ENCODE measurements at places on chromosomes 16 and 17.

DNA sequence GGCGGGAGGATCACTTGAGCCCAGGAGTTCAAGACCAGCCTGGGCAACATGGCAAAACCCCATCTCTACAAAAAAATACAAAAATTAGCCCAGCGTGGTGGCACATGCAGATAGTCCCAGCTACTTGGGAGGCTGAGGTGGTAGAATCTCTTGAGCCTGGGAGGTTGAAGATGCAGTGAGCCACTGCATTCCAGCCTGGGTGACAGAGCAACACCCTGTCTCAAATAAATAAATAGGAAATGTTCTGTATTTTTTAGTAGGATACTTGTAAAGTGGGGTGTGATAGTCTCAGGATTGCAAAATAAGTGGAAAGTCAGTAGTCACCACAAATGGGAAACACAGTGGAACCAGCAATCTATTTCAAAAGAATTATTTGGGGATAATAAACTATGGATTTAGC, 4.0 kb downstream of the RSPRY1 start:
- DNase-seq = no peak

DNA sequence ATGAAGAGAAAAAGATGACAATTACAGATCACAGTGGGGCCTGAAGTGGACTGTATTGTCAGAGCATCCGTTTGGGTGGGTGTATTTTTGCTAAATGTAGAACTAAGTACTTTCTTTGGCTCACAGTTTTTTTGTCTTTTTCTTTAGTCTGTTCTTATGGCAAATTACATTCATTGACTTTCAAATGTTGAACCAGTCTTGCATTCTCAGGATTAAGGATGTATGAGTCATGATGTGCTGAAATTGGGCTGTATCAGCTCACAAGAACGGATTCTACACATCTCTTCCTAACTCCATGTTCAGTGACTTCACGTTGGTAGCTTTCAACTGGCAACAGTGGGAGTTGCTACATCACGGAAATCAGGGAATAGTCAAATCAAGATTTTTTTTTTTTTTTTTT, 66.5 kb downstream of the TEX2 start:
- peak; percentile 32 for DNase-seq

- DNase-seq = no peak
Measured at GRCh38 chr17:78345172-78345571, 14.7 kb downstream of the SOCS3 start.

- DNase-seq = no peak
Measured at GRCh38 chr16:67781565-67781921, 24.8 kb downstream of the RANBP10 start.

GRCh38 chr17:9406046-9406606, 169.5 kb downstream of the STX8 start:
- DNase-seq = no peak

GRCh38 chr16:7861891-7862582, 529.4 kb downstream of the RBFOX1 start:
- DNase-seq = no peak

GRCh38 chr17:55416470-55417052, 5.1 kb downstream of the MMD start:
- no peak for DNase-seq

DNA sequence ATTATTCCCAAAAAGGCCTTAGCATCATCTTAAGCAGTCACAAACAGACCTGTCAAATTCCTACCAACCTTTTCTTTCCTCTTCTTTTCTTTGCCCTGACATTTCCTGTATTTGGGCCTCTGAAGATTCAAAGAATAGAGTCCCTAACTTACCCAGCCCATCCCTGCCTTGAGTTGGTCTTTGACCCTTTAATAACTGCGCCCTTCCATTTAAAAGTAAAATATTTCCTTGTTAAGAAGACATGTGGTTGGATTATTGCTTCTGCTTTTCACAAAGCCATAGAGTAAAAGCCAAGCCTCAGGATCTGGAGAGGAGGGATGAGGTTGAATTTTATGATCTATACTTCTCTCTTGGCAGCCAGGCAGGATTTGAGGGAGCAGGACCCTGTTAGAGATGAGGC, 13.2 kb upstream of the CCL23 start:
- DNase-seq = no peak

DNA sequence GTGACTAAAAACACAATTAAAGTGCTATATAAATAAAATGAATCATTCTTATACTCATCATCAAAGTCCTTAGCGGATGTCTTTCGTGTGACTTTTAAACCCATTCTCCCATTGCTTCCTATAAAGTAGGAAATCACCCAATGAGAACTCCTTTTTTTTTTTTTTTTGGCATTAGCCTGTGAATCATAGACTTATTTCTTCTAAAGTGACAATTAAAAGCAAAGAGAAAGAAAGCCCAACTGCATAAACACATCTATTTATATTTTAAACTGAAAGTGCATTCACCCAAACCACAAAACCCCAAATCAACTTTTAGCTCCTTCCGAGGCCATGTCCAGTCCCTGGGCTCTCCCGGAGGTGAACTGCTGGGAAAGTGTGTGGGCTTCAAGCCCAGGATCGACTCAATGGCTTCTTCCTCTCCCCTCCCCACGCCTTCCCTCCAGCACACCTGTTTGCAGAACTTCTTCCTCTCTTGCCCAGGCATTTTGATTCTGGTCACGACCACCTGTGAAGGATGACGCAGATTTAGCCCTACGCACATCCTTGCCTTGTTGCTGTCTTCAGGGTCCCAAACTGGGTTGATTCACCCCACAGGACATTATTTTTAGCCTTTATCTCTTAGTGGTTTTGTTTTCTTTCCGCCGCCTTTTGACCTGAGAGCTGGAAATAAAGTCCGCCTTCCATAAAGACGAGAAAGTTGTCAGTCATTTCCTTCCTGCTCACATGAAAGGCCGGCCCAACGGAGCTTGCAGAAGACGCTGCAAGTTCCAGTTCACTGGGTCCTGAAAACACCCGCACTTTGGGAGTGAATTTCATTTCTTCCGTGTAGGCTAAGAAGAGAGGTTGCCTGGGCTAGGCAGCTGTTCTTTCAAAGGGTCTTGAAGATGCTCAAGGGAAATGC, 166.8 kb downstream of the MAP2K6 start:
- peak; percentile 58 for DNase-seq

DNA sequence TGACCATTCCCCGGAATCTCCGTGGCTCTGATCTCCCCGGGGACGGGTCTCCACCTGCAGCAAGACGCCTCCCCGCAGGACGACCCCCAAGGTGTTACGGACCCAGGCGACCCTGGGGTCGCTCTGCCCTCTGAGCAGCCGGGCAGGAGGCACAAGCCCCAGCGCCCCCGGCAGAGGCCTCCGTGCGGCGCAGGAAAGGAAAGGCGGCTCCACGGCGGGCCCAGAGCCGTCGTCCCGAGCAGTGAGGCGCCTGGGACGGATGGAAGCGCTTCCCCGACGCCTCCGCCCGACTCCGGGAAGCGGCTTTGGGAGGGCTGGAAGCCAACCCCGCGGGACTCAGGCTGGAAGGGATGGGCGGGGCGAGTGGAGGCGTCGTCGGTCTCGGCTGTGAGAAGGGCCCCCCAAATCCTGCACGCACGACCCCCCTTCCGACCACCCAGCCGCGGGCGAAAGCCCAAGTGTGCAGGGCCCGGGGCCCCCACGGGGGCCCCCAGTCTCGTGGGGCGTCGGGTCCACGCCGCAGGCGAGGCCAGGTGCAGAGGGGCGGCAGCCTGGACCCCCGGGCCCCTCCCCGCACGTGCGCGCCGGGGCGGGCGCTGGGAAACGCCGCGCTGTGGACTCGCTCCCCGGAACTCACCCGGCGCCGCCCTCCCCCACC, 32.7 kb upstream of the RPH3AL start:
- DNase-seq = no peak

DNA sequence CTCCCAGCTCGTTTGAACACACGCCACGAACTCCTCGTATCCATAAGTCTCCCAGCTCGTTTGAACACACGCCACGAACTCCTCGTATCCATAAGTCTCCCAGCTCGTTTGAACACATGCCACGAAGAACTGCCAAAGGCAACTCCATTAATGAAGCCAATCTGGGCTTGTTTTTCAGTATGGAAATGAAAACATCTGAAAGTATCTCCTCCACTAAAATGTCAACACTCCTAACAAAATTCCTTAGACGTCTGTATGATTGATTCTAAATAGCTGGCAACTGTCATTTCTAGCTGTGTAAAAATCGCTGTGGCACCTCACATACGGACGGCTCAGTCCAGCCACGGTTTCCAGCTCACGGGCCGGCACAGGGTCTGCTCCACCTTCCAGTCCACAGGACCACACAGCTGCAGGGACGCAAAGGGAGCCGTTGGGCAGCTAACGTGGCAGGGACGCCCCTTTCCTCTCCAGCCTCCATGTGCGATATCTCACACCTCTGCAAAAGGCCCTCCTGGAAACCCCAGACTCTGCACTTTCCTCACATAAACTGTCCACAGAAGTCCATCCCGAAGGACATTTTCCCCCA, 67.1 kb upstream of the METRNL start:
- no peak for DNase-seq

DNA sequence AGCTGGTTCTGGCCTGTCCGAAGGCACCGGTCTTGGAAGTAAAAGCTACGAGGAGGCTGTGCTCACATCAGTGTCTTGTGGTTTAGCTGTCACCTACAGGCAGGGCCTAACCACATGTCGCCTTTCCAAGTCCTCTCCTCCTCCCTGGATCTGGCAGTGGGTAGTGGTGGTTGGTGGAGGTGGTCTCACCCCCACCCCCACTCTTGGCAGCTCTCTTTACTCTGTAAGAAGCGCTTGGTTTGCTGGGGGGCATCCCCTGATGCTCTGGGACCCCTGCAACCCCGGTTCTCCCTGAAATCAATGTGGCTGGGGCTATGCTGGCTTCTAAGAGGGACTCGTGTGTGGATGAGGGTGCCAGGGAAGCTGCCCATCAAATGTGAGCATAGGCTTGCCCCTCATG, 68.3 kb downstream of the WIPI1 start:
- no peak for DNase-seq

DNA sequence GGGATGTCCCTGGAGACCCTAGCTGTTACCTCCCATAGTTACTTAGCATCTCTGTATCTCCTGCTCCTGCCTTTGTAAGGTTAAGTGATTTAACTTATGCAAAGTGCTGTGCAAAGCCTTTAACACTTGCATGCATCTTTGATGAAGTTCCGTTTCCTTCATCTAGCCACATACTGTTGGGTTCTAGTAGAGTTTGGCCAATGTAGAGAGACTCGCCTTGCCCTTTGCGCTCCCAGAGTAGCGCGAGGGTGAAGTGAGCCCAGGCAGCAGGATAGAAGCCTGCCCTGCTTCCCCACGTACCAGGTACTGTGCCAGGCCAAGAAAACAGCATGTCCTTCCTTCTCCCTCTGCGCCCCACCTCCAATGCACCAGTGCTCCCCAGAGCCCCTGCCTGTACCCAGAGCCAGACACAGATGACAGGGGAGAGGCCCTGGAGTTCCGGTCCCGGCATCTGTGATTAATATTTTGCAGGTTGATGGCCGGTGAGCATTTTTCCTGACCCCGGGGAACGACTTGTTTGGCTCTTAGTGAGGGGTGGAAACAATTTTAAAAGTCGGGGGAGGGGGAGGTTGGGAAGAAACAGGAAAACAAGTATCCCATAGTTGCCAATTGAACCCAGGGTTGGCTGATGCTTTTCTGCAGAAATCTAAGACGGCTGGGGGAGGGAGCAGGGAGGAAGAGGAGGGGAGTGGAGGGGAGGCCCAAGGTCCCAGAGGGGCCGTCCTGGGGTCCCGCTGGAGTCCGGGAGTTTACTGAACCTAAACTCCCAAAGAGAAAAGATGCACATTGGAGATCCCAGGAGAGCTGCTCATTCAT, 13.1 kb upstream of the CDC42EP4 start:
- no peak for DNase-seq

- DNase-seq = no peak
Measured at GRCh38 chr17:77570565-77570898, 388.0 kb upstream of the TNRC6C start.

DNA sequence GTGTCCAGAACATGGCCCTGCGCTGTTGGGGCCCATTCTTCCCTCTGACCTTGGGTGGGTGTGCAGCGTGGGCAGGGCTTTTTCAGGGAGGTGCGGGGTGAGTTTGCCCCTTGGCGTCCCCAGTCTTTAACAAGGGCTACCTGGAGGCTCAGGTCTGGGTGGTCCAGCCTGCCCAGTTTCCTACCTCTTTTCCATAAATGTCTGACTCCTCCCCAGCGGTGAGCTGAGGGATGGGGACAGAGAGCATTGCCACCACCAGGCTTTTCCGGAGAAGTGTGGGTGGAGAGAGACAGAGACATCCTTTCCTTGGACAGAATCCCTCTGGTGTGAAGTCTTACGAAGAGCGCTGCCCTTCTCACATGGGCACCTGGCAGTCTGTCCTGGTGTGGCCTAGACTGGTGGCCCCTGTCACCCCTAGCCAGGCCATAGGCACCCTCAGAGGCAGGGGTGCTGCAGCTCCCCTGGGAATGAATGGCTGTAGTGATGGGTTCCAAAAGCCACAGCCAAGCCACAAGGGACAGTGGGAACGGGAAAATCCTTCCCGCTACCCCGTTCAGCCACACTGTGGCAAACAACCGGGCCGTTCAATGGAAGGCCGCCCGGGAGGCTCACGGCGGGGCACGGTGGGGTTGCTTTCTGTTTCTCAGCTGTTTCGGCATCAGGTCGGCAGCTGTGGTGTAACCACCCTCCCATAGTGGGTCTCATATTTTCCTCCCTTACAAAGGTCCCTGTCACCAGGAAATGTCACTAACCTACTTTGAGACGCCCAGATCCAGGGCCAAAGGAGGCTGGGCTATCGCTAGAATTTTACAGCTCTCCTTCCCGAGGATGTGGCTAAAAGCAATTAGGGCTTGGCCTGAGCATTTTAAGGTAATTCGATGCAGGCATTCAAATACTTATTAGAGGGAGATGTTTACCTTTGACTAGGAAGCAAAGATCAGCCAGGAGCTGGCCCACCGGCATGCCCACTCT, 61.9 kb upstream of the GSE1 start:
- no peak for DNase-seq

DNA sequence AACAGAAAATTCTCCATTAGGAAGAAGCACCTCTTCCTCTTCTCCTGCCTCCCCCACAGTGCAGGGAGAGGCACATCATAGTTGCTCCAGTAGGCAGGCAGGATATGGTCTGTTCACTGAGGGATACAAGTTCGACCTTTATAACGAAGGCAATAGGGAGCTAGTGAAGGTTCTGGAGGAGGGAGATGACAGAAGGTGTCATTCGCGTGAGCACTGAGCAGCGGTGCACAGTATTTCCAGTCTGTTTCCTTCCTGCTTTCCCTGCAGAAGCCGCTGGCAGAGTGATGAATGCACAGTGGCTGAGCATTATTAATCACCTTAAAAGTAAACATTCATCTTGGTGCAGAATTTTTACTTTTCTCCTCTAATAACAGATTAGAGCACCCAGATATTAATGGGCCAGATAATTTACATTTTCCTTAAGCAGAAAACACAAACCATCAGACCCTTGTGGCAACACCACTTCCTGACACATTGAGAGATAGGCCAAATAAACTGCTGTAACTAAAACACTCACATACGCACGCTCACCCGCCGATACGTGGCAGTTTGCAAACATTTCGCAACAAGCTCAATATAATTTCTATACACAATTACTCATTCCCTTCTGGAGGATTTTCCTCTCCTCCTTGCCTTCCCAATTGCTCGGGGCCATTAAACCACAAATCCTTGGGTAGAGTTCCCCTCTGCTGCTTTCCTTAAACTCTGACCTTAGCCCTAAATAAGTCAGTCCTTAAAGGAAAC, 69.5 kb downstream of the AIPL1 start:
- peak; percentile 6 for DNase-seq

Measured in astrocyte of the cerebellum (primary cell).